Sciatic nerve (tissue), 2 donors: ENCODE measurements at places on chromosomes 12 and 14. TPM values are rescaled to one million over a fixed set of nuclear protein-coding genes. Genes with fewer than 3 reads are reported as not detected.

The GPHB5 gene
- not detected for total RNA-seq

The ZC2HC1C gene
- 2.5 TPM for total RNA-seq

The INSM2 gene
- not detected for total RNA-seq

The SIRT4 gene
- total RNA-seq = 0.76 TPM

The LBHD2 gene
- total RNA-seq = not detected

The MFAP5 gene
- total RNA-seq = 387 TPM

The IFI27L2 gene
- total RNA-seq = 85.4 TPM

The GSC gene
- total RNA-seq = 4.5 TPM

The DLGAP5 gene
- total RNA-seq = 0.31 TPM

The OR10A7 gene
- total RNA-seq = not detected

The CCDC38 gene
- total RNA-seq = 0.40 TPM

The KRT77 gene
- not detected for total RNA-seq
